Activated CD8-positive, alpha-beta T cell treated with anti-CD3 and anti-CD28 coated beads, Interleukin-2, amount 10 ng/mL, durations not matched to agents 7 days and 5 days (primary cell): ENCODE measurements at places on chromosomes 2 and 18.

- H3K27me3 ChIP-seq = no peaks in the 10 kb centered on the region
- peaks cover 15% of the 10 kb centered on the region for H3K4me1 ChIP-seq
- no peak overlapping the region for H3K4me3 ChIP-seq
- H3K27ac ChIP-seq = no peak overlapping the region
These were observed 184.7 kb downstream of the SMAD7 start for GRCh38 chr18:48766026-48766425.

GRCh38 chr2:121136323-121136722, 148.7 kb downstream of the TFCP2L1 start:
- no peak for DNase-seq
- H3K27ac ChIP-seq = no peak overlapping the region
- no peaks in the 10 kb centered on the region for H3K4me1 ChIP-seq
- H3K27me3 ChIP-seq = no peaks in the 10 kb centered on the region
- H3K4me3 ChIP-seq = no peak overlapping the region

- no peak for DNase-seq
- H3K27me3 ChIP-seq = no peaks in the 10 kb centered on the region
- H3K4me3 ChIP-seq = no peak overlapping the region
- no peak overlapping the region for H3K27ac ChIP-seq
- H3K4me1 ChIP-seq = no peaks in the 10 kb centered on the region
- no peaks in the 10 kb centered on the region for H3K36me3 ChIP-seq
These were observed 5.4 kb upstream of the SLC3A1 start for GRCh38 chr2:44269831-44270230.

- DNase-seq = no peak
- no peak overlapping the region for H3K27ac ChIP-seq
- no peak overlapping the region for H3K4me3 ChIP-seq
- peaks cover 12% of the 10 kb centered on the region for H3K27me3 ChIP-seq
- H3K4me1 ChIP-seq = no peaks in the 10 kb centered on the region
These were observed 162.0 kb upstream of the MSH6 start for GRCh38 chr2:47620770-47621437.
